ENCODE measurements at places on chromosomes 5 and 9.

GRCh38 chr5:124136609-124137008, 609.8 kb downstream of the ZNF608 start:
- DNase-seq = no peak

DNA sequence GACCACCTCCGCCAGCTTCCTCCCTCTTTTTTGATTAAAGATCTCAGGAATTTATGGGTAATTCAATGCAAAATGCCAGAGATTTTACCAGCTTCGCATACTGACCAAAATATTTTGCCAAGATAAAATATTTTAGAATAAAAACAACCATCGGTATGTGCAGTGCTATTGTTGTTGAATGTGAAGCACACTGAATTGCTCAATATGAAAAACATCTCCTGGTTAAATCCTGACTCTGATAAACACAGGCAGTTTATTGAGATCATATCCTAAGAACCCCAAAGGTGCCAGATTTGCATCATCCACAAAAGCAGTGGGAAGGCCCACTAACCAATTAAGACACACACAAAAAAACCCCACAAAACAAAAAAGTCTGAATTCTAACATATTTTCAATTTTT, 202.4 kb downstream of the GLIS3 start:
- DNase-seq = no peak

DNA sequence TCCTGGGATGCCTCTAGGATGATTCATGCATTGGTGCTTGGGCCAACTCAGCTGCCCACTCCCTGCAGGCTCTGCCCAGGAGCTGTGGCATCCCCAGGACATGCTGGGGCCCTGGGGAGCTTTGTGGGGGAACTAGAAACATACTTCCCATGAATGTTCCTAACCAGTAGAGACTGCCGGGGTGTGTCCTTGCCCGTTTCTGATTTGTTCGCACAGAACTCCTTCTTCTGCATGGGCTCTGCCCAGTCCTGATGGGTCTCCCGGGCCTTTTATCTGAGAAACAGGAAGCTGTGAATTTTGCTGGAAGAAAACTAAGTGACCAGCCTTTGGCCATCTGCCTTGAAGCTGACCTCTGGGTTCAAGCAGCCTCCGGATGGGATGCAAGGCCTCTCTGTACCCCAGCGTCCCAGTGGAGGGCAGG, 71.6 kb upstream of the RNU6ATAC start:
- DNase-seq = no peak

DNA sequence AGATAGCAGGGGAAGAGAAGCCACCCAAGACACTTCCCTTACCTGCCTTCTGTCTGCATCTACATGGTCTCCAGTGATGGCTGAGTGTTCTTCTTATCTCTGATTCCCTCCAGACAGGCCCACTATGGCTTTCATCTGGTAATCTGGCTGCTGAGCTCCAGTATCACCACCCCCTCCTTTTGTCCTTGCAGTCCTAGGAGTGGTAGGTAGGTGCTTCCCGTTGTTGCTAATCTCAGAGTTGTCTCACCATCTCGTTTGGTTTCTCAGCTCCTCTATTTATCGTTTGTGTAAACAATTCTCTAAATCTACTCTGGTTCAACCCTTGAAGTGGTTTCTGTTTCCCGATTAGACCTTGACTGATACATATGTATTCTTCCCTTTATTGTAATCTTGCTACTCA, 243.8 kb upstream of the RFX3 start:
- DNase-seq = no peak

DNA sequence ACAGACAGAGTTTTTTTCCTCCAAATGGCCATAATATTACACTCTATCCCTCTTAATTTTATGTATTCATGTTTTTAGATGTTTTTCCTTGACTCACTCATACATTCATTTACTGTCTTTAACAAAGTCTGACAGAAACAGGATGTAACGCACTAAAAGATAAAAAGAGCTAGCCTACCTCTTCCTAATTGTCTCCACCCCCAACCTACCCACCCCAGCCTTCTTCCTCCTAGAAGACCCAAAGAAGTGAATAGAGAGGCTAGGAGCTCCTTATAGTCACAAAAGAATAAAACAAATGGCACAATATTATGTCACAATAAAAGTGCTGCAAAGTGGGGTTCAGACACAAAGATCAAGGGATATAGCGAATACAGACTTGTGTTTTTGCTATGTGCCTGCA, 719 bp downstream of the NOL8 start:
- DNase-seq = no peak

GRCh38 chr9:135811801-135812200, 95.5 kb downstream of the CAMSAP1 start:
- DNase-seq = no peak

- DNase-seq = no peak
Measured at GRCh38 chr5:150346592-150346991, 10.9 kb upstream of the TCOF1 start.

DNA sequence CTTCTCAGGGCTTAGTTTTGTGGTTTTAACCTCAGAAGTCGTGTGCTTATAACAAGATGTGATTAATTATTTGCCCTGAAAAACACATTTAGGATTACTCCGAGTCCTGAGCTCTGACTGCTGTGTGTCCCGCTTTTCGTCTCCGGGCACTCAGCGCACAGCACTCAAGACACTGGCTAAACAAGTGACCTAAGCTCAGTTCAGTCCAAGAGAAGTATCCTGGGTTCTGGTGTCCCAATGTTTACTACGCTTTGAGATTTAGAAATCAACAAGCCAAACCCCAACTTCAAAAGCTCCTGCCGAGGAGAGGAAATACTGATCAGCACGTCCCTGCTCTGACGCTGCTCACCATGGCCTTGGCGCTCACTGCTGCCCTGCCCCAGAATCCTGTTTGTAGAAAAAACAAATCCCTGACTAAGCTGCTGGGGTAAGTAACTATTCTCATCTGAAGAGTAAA, 53.2 kb downstream of the IPPK start:
- DNase-seq = no peak

GRCh38 chr5:158739951-158740757, 359.6 kb downstream of the EBF1 start:
- no peak for DNase-seq

DNA sequence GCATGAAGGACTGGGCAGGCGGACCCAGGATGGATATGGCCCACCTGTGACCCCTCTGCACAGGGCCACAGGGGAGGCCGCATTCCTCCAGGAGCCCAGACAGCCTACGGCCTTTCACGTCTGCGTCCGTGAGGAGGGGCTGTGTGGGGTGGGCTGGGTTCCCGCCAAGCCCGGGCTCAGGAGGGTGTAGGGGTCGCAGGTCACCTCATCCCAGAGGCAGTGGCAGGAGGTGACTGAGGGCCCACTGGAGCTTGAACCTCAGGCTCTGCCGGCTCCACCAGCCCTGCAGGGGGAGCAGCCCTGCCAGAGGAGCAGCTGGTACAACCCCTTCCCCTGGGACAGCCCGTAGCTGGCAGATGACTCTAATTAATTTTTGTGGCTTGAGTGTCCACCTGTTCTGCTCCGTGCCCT, 40.7 kb upstream of the CACNA1B start:
- no peak for DNase-seq

DNA sequence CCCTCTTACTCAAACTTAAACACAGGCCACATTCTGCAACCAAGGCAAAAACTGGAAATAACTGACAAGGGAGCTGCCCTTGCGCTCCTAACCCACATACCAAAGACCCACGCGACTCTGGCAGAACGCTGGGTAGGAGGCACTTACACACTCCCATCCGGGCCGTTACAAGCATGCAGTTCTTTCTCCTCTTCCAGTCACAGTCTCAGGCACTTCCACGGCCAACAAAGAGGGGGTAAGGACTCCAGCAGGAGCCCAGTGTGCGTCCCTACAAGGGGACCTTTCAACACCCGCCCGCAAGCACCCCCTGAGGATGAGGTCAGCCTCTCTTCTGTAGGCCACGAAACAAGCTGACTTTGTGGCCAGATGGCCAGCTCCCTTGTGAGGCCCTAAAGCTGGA, 57.4 kb downstream of the SERINC5 start:
- DNase-seq = no peak

DNA sequence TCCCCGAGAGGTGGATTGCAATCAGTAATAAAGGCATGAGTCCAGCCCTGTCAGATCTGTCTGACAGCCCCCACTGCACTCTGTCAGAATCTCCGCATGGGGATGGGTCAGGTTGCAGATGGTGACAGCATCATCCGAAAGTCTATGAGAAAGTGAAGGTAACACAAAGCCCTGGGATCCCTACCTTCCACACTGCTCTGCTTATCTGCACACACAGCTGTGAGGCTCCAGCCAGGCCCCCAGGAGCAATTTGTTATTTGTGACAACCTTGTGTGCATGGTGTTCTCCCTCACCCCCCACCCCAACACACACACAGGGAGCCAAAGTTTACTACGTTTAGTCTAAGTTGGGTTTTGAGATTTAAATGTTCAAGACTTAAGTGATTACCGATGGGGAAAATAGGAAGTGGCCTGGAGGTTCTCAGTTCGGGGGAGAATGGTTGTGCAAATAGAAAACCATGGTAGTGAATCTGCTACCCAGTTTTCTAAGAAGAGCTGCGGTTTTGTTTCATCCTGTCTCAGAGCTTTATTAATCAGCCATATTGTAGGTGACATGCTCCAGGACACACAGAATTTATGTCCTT, 92.7 kb downstream of the SV2C start:
- no peak for DNase-seq

Measured in HCT116 (cell line).